Hematopoietic multipotent progenitor cell treated with erythropoietin and hydrocortisone succinate and interleukin-3 and kit ligand, for 4 days (in vitro differentiated cells): ENCODE measurements at places on chromosomes 7 and 10.

GRCh38 chr10:25257646-25258045 lies 82.8 kb downstream of the GPR158 start:
- DNase-seq: no peak

GRCh38 chr10:60332371-60332770 lies 57.3 kb downstream of the ANK3 start:
- DNase-seq: no peak

- no peak for DNase-seq
Measured at GRCh38 chr7:100678291-100678984, 4.9 kb downstream of the GNB2 start.

DNA sequence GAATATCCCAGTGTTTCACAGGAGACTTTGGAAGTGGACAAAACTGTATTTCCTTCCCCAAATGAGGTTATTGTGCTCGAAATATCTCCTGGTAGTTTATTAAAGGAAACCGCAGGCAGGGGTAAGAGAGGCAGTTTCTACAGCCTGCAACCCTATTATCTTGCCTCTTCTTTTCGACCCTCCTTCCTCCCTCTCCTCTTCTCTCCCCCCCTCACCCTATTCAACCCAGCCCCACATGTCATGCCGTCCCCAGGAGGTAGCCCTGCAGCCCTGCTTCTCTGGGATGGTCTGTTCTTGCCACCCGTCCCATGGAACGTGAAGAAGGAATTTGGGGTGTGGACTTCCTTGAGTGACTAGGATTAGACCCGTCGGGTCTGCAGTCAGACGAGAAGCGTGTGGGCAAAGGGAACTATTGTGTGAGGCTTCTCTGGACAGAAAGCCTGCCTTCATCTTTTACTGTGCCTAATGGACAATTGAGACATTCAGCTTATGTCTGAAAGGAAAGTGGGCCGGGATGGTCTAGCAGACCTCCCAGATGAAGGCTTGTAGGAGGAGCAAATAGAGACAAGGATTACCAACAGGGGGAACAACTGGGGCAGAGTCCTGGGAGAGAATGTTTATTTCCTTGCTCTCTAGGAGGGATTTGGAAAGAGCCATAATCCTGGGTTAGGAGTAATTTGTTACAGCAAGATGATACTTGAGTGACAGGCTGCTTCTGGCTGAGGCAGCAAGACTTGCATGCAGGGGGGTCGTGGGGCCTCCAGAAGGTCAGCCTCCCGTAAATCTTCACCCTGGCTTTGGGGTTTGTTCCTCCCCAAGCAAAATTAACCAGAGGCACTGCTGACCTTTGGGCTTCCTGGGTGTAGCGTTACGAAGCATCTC lies 77.8 kb downstream of the TCF7L2 start:
- DNase-seq: peak; percentile 48

DNA sequence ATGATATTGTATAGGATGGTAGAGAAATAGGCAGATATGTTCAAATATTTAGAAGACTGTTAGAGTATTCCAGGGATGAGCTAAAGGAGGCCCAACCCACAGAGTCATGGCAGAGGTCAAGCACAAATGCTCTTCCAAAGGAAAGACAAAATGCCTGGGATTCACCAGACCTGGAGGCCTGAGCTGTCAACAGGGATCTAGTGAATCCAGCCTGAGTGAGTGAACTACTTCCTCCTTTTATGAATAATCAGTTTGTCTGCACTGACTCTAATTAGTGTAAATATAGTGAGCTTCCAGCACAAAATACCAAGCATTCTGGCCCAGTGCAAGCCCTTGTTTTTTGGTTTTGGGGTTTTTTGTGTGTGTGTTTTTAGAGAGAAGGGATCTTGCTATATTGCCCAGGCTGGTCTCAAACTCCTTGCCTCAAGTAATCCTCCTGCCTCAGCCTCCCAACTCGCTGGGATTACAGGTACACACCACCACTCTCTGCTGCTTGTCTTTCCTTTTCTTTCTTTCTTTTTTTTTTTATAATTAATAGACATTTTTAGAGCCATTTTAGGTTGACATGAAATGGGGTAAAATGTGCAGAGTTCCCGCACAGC lies 244.4 kb downstream of the SKIDA1 start:
- DNase-seq: no peak

DNA sequence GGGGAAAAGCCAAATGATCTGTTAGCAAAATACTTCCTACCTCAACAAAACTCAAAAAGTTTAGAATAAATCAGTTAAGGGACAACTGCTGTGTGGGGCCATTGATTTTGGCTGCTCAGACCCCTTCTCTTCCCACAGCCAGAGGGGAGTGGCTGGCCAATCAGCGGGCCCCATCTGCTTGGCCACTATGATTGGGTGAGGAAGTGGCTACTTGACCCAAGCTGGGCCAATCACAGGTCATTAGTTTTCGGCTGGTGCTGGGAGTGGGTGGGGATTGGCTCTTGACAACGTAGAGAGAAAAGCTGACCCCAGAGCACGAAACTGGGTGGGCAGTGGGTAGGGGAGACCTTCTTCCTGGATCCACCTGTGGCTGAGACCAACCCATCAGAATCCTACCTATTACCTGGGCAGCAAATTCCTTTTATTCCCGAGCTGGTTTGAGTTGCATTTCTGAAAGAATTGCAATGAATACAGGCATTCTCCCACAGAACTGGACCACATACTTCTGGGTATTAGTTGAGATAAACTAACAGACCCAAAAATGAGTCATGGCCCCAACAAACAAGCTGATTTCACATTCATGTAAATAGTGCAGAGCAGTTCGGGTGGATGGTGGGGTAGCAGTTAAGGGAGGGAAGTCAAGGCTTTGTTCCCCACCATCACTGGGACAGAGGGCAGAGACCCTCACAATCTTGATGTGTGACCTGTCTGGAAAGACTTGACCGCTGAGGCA lies 35.6 kb upstream of the HMX3 start:
- no peak for DNase-seq

GRCh38 chr10:112898540-112899390 lies 51.3 kb upstream of the TCF7L2 start:
- DNase-seq: no peak

DNA sequence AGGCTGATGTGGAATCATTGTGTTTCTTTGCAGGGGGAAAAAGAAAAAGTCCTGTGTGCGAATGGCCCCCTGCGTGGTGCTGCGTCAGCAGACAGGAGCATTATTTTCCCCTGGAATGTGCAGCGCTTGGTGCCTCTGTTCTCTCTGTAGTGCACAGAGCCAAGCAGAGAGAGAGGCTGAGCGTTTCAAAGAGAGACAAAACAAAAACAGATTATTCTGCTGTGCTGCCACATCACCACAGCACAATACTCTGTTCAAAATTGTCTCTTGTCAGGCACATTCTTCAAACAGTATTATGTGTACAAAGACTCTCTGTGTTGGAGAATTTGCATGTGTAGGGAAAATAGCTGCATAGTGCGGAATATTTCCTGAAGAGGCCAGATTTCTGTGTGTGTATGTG lies 609.0 kb downstream of the SDK1 start:
- DNase-seq: no peak

GRCh38 chr7:132145466-132145865 lies 430.8 kb downstream of the PLXNA4 start:
- no peak for DNase-seq

DNA sequence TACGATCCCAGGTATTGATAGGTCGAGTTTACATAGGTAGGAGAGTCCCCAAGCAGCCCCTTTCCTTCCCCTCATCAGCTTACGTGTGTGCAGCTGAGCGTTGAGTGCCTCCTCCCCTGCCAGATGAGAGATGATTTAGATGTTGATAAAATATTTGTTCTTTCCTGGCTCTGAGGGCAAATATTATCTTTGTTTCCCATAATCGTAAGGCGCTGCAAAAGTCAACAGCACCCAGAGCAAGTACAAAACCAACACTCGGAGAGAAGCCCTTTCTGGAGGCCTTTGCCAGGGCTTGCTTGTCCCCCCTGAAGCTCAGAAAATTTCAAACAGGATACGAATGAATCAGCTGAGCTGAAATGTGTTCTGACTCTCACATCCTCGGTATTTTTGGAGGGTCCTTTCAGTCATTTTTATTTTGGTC lies 683.2 kb downstream of the LRMDA start:
- DNase-seq: no peak

- peak; percentile 49 for DNase-seq
Measured at GRCh38 chr7:64893401-64893800, 9.7 kb upstream of the ZNF273 start.

- peak; percentile 68 for DNase-seq
Measured at GRCh38 chr7:99579956-99580777, 17.9 kb upstream of the TMEM225B start.

DNA sequence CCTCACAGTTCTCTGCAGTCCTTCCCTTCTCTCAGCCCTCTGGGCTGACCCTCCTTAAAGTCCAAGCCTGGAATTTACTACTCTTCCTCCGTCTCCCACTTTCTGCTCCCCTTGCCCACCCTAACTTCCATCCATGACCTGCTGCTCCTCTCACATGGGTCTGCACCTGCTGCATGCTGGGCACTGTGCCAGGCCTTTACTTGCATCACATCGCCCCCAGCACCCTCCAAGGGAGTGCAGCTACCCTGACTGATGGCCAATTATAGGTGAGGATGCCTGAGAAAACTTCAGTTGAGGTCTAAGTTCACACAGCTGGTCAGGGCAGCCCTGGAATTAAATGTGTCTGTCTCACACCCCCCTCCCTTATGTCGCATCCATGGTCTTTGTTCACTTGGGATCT lies 53.6 kb upstream of the ZPBP start:
- no peak for DNase-seq

- DNase-seq: no peak
Measured at GRCh38 chr7:73770002-73770859, at the start of gene CLDN3. Gene CLDN3, minus strand, starts transcription at chr7:73770270. Its CDS starts 221 bp downstream, at chr7:73770049.

DNA sequence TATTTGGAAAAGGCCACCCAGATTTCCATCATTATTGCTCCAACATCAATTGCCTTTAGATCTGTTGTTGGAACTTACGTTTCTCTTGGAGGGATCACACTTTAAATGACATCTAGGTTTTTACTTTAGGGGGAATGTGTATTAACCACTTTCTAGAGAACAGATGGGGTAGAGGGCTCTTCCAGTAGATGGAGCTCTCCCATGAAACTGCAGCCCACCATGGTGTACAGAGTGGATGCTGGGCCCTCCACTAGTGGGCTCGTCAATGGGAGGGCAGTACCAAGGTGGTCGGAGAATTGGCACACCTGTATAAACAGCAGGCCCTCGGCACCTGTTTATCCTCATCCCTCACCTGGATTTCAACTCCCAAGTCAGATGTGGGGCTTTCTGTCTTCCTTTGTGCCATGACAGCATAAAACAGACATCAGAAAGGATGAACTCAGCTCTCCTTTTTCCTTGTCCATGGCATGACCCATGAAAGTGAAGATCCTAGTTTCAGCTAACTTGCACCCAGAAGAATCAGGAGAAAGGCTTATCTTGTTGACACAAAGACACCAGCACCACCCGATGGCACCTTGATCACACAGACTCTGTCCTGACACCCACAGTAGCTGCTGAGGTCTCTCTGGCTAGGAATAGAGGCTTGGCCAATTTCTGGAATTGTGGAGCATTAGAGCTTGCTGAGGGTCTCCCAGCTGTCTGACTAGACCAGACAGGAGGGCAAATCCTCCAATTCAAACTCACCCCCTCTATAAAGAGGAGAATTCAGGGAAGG lies 150.5 kb downstream of the CYP26A1 start:
- DNase-seq: peak; percentile 37

DNA sequence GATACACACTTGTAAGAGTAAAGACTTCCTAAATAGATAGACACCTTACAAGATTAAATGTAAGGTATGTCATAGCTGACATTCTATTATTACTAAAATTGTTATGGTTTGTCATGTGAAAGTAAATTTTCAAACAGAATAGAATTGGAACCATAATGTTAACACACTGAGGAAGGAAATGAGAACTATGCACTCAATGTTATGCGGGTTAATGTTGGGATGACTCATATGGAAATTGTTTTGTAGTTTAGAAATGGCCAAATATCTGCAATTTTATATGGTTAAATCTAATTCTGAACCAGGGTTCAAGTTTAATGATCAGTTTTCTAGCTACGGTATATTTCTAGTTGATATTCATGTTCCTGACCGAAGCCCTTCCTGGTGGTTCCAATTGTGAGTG lies 214.2 kb upstream of the ADO start:
- DNase-seq: no peak

- DNase-seq: no peak
Measured at GRCh38 chr7:46164629-46165028, 243.6 kb upstream of the IGFBP3 start.

- peak; percentile 70 for DNase-seq
Measured at GRCh38 chr10:98446151-98446660, 529 bp downstream of the HPS1 start.

GRCh38 chr10:131970946-131971345 lies 10.8 kb downstream of the BNIP3 start:
- DNase-seq: no peak

DNA sequence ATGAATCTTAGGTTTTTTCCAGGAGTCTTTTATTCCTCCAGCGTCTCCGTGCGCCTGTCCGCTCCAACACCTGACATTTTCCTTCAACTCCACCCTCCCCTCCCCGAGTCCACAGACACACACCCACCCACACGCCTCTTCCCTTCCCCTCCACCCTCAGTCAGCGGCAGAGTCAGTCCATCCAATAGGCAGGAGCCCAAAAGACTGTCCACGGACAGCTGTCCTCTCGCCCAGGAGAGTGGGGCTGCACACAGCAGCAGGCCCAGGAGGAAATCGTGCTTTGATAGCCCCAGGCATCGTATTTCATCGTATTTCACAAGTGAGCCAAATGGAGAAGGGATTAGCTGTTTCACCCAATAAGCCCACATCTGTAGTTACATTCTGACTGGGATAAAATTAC lies 285.1 kb downstream of the ZEB1 start:
- DNase-seq: no peak

DNA sequence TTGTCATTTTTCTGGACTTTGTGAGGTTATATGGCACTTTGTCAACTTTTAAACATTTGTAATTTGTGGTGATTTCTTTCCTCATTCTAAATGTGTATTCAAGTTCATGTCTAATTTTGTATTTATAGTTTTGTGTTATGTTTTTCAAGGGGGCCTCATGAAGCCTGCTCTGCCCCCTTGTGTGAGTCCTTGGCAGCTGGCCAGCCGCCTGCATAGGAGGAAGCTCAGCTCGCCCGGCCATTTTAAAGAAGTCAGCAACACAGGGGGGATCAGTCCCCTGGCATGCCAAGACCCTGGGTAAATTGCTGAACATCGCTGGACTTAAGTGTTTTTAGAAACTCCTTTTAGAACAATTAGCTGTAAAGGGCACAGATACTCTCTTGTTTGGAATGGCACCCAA lies 123.0 kb downstream of the ANLN start:
- peak; percentile 67 for DNase-seq

DNA sequence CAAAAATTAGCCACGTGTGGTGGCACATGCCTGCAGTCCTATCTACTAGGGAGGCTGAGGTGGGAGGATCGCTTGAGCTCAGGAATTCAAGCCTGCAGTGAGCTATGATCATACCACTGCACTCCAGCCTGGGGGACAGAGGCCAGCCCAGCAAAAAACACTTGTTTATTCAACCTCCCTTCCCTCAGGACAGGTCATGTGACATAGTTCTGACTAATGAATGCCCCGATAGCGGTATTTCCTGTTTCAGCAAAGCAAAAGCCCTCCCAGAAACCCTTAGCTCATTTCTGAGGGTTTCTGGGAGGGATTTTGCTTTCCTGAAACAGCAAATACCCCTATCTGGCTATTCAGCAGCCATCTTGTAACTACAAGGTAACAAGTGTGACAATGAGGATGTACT lies 157.1 kb downstream of the GATA3 start:
- DNase-seq: no peak

- DNase-seq: no peak
Measured at GRCh38 chr7:5172196-5172775, 17.7 kb upstream of the WIPI2 start.

GRCh38 chr7:139708541-139708940 lies 69.3 kb downstream of the HIPK2 start:
- DNase-seq: no peak

- DNase-seq: no peak
Measured at GRCh38 chr10:124220971-124221355, 127.6 kb upstream of the CHST15 start.

GRCh38 chr10:34995925-34996324 lies 94.2 kb downstream of the CUL2 start:
- no peak for DNase-seq
